Gastroesophageal sphincter (tissue), 4 donors: ENCODE measurements at places on chromosomes 2 and 18.

DNA sequence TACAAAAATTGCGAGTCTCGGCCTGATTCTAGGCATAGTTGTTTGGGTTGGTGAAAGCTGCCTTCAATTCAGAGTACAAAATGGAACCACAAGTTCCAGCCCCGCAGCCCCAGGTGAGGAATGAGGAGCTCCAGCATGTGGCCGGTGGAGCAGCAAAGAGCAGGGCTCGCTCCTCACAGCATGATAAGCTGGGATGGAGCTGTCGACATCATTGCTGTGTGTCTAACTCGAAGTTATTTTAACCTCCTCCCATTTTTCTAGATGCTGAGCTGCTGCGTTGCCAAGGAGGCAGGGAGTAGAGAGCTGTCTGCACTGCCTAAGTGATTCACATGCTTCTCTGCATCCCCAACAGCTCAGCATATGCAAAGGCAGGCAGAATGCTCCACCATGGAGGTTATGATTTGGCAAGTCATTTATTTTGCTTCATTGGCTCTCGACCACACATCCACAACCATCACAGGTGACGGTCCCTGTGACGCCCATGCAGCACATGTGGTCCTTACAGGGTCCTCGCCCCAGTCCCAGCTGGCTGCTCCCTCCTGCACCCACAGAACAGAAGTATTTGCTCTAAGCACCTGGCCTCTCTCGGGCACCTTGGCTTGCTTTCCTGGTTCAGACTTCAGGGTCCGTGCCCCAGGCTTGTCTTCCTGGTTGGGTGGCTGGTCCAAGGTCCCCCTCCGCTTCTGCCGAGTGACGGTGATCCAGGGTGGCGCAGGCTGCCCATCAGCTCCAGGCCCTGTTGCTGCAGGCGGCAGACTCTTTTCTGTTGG lies 66.0 kb upstream of the MGAT4A start:
- no peak for ATAC-seq

DNA sequence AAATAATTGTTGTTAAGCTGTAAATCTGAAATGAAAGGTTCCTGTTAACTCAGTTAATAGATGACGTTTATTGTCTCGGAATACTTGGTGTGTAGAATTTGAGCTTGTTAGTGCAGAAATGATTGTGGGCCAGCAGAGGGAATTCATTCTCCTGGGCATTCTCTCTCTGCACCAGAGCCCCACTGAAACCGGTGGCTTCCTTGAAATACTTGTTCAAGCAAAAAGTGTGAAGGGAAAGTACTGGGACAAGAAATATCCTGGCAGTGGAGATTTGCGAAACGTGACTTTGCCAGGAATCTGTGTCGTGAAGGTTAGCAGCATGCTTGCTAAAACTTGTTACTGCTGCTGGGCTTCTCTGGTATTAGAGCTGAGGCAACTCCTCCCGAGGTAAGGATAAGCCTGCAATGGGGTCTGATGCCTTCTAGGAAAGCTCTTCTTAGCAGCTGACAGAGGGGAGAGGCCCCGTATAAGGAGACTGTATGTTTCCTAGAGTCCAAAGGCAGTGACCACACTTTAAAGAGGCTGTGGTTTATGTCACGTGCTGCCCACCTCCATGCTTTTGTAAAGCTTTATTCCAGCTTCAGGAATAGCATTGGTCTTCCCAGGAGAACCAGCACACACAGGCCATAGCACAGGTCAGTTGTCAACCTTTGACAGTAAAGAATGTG lies 2.0 kb downstream of the ITGA6 start:
- no peak for ATAC-seq

DNA sequence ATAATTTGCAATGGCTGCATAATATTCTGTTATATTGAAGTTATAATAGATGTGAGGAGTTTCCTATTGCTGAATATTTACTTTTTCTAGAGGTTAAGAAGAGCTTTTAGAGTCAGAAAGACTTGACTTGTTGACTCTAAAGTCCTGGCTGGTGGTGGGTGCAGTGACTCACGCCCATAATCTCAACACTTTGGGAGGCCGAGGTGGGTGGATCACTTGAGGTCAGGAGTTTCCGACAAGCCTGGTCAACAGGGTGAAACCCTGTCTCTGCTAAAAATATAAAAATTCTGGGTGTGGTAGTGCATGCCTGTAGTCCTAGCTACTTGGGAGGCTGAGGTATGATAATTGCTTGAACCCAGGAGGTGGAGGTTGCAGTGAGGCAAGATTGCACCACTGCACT lies 33.9 kb upstream of the ATIC start:
- no peak for ATAC-seq

- ATAC-seq = no peak
Observed at GRCh38 chr2:114011713-114012112, 121.8 kb downstream of the ACTR3 start.

- ATAC-seq = no peak
Observed at GRCh38 chr2:180842461-180842860, 137.9 kb upstream of the UBE2E3 start.
